ENCODE measurements at places on chromosomes 12 and 14.

DNA sequence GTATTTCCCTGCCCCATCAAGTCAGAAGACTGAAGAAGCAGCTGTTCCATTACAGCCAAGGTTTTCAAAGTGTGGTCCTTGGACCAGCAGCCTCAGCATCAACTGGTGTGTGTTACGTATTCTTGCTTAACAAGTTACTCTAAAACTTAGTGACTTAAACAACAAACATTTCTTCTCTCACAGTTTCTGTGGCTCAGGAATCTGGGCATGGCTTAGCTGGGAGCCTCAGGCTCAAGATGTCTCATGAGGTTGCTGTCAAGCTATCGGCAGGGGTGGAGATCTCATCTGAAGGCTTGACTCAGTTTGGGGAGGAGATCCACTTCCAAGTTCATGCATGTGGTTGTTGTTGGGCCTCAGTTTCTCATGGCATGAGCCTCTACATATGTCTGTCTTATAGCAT, 174.5 kb downstream of the KTN1 start:
- DNase-seq = no peak

DNA sequence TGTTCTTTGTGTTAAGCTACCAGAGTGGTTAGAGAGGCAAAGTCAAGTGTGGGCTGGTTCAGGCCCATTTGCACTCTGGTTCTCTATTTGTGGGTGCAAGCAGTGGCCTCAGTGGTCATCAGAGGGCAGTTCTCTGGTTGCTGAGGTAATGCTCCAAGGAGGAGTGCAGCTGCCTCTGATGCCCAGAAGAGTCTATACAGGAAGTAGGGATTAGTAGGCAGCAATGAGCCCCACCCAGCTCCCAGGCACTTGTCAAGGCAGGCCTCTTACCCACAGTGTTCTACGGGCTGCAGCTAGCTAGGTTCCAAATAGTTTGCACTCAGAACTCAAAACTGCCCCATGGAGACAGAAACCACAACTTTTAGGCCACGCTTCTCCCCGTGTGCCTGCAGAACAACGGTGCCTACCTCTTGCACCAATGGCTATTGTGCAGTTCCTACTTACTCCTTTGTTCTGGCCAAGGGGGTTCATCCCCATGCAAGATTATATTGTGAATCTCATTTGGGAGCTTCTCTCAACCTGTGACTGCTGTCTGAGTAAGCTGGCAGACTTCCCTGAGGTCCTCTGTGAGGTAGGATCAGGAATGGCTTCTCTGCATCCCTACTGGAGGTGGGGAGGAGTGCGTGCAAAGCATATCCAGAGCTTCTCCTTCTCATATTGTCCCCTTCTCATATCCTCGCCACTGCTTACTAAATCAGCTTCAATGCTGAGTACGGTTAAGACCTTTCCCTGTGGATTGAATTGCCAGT, 410.3 kb upstream of the LMO3 start:
- no peak for DNase-seq

DNA sequence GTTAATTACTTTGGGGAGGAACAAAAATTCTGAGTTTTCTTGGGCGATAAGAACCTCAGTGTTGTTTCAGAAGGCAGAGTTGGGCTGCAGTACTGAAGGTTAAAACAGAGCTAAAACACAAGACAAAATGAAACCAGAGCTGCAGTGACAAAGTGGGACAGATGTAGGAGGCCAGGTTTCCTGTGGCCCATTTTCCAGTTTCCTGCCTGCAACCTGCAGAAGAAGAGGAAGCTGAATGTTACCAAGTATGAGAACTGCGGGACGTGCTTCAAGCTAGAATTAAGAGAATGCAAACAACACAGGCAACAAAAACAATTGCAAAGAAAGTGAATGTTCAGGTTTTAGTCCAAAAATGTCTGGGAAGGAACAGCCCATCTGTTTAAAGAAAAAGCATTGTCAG, 17.8 kb downstream of the ELK3 start:
- DNase-seq = no peak

GRCh38 chr12:118979763-118980406, 1.5 kb upstream of the SRRM4 start:
- DNase-seq = peak; percentile 61

GRCh38 chr14:61051051-61051450, 70.0 kb downstream of the SLC38A6 start:
- peak; percentile 79 for DNase-seq

DNA sequence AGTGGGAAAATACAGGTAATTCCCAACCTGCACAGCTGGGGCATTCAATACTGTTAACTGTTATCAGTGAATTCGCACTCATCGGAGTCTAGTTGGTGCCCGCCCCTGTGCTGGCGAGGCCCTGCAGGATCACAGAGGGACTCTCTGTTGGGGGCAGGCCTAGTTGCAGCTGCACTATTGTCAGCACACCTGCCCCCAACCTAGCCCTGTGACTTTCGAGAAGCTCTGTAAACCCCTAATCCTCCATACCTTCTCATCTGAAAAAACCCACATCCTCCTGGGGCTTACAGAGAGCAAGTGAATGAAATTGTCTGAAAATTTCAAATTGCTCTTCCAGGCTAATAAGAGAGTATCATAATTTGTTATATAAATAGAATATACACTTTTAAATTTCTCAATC, 132.2 kb upstream of the NUDT4 start:
- DNase-seq = no peak

GRCh38 chr14:24289649-24290280, 9.8 kb downstream of the DHRS1 start:
- no peak for DNase-seq

- DNase-seq = no peak
These were observed 133.8 kb upstream of the CLEC14A start for GRCh38 chr14:38389681-38390080.

GRCh38 chr14:99754141-99755067, 38.8 kb upstream of the EML1 start:
- DNase-seq = no peak

GRCh38 chr14:96710060-96710666, 87.0 kb upstream of the VRK1 start:
- no peak for DNase-seq

- peak; percentile 77 for DNase-seq
These were observed 14.1 kb upstream of the NUMB start for GRCh38 chr14:73472185-73473114.

GRCh38 chr12:119182701-119183493, 4.2 kb downstream of the HSPB8 start:
- DNase-seq = no peak

DNA sequence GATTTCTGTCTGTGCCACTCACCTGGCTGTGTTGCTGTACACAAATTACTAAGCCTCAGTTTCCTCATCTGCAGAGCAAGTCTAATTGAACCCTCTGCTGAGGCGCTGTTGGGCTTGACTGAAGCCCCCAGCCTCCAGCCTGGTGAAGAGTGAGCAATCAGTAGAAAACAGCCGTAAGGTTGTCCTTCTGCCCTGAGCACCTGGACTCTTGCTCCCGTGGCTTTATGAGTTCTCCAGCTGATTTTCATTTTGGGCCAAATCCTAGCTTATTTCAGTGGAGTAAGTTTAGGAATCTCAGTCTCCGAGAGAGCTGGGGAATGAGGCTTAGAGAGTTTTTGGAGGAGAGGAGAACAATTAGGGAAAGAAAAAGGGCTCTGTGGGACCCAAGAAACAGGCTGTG, 133.9 kb upstream of the EVL start:
- DNase-seq = no peak

- DNase-seq = no peak
These were observed 8.7 kb upstream of the CCDC60 start for GRCh38 chr12:119325813-119326212.

DNA sequence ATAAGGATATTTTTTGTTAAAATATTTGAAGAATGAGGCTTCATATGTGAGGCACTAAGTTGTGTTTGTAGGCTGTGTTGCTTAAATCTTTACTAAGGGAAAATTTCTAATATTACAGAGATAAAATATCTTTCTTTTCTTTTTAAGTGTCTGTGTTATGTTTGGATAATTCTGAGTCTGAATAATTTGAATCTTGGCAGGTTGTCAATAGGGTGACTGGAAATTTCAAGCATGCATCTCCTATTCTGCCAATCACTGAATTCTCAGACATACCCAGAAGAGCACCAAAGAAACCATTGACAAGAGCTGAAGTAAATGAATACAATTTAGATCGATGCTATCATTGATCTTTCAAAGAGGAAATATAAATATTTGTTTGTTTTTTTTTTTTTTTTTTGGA, 29.4 kb downstream of the TMPO start:
- DNase-seq = no peak

- no peak for DNase-seq
These were observed 1225.6 kb downstream of the VRK1 start for GRCh38 chr14:98022541-98023520.

GRCh38 chr14:104891121-104891551, 26.1 kb downstream of the CEP170B start:
- no peak for DNase-seq

- DNase-seq = no peak
These were observed 73.0 kb upstream of the PRMT8 start for GRCh38 chr12:3417937-3418462.

- no peak for DNase-seq
These were observed 6.2 kb upstream of the RNASE10 start for GRCh38 chr14:20499108-20499507.

DNA sequence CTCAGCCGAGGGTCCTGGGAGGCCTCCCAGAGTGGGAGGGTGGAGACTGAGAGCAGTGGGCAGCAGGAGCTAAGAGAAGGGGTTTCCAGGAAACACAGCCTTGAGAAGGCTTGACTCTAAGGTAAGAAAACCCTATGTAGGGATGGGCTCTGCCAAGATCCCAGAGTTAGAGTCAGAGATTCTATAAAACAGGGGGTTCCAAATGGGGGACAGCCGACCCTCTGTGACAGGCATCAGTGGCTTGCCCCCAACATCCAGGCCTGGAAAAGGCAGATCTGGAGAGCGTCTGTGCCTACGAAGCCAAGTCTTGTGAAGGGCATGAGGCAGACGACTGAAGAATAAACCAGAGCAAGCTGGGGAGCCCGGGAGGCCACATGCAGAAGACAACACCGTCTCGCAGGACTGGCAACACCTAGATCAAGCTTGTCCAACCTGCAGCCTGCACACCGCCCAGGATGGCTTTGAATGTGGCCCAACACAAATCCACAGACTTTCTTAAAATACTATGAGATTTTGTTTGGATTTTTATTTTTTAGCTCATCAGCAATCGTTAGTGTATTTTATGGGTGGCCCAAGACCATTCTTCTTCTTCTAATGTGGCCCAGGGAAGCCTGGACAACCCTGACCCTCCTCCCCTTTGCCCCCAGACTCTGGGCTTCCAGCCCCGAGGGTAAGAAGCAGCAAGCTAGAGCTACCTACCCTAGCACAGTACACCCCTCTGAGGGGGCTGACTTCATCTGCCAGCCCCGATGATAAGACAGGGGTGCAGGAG, 42.1 kb downstream of the PRMT8 start:
- DNase-seq = no peak

- DNase-seq = no peak
These were observed 70.7 kb downstream of the PLEKHA5 start for GRCh38 chr12:19200261-19200660.

DNA sequence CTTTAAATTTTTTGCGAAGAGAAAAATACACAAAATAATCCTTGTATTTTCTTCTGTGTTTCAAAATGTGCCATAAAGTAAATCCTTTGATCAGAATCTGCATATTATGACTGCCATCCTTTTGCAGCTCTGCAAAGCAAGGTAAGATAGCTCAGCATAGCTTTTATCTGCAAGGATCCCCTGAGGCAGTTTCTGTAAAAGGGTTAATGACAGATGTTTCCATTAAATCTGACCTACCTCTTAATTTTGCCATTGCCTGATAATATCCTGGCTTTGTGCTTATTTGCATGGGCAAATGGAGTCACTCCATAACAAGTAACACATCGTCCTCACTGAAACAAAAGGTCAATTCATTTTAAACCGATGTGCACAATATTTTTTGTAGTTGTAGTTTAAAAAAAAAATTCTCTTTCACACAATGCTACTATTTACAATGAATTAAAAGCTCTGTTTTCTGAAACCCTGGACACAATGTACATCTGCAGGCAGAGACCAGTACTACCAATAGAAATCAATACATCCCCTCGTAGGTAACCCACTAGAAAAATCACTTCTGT, 108.5 kb upstream of the SOX5 start:
- DNase-seq = no peak

- DNase-seq = no peak
These were observed 95.6 kb upstream of the MANSC4 start for GRCh38 chr12:27875677-27876076.

DNA sequence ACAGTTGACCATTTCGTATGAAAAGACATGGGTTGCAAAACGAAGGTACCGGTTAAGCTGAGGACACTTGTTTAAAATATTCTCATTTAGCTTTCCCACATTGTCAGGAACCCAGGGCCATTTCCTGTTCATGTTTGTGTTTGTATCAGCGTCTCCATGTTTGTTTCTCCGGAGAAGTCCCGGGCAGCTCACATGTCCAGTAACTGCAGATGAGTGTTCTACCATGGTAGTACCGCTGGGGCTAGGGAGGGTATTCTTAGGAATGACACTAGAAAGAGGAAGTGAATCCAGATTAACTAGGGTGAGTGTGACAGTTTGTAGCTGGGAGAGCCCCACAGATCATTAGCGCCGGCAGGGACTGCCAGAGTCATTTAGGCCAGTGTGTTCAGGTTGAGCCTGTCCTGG, 50.0 kb upstream of the EVL start:
- peak; percentile 46 for DNase-seq
